ENCODE measurements at places on chromosomes 13 and 19.
A peak's percentile ranks its signal among the peaks of the same experiment; 100 is the strongest.

GRCh38 chr19:618247-618619, 15.1 kb downstream of the POLRMT start:
- no peak for DNase-seq

DNA sequence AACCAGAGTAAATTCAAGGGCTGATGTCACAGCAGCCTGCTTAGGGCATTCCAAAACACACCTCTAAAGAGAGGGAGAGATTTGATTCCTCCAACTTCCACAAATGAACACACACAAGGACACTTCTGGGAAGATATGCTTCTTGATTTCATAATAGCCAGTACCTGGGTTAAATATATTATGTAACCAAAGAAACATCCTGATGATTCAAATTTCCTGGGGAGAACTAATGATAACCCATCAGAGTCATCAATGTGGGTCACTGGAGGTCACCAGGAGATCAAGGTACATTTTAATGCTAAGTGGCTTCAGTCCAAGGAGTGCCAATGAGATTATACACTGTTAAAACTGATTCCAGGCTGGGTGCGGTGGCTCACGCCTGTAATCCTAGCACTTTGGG, 54.0 kb upstream of the DOCK9 start:
- DNase-seq = no peak

DNA sequence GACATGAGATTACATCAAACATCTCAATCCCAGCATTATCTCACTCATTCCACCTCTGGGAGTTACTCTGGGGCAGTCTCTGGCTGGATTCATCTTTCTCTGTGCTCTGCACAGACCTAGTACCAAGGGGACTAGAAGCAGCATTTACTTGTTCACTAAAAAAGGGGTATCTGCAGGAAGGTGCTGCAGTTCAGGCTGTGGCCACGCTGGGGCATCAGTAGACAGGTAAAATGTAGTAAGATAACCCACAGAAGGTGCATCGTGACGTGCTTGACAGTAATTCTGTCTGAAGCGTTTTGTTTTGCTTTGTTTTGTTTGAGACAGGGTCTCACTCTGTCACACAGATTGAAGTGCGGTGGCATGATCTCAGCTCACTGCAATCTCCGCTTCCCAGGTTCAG, 29.3 kb downstream of the ZNF564 start:
- DNase-seq = no peak

- DNase-seq = no peak
Measured at GRCh38 chr19:1079566-1080111, 12.7 kb downstream of the ARHGAP45 start.

DNA sequence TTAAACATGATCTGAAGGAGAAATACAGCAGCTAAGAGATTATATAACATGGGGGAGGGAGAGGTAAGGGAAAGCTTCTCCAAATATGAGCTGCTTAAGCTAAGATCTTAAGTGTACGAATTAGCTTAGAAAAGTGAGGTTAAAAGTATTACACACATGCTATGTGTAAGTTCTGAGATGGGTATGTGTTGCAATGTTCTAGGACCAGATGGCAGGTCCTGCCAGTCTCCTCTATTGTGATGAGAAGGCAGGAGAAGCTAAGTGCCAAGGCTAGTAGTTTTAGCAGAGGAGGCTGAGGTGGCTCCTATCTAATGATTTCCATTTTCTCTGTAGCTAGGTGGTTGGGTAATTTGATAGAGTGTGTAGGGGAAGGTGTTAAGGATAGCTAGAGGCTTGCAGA, 57.6 kb downstream of the MICU2 start:
- DNase-seq = no peak

GRCh38 chr19:9431475-9431874, 3.9 kb downstream of the ZNF266 start:
- peak; percentile 58 for DNase-seq

- no peak for DNase-seq
Measured at GRCh38 chr19:57872450-57872849, 16.4 kb downstream of the ZNF814 start.

GRCh38 chr19:3543150-3544057, 4.4 kb downstream of the TEKTIP1 start:
- DNase-seq = no peak

DNA sequence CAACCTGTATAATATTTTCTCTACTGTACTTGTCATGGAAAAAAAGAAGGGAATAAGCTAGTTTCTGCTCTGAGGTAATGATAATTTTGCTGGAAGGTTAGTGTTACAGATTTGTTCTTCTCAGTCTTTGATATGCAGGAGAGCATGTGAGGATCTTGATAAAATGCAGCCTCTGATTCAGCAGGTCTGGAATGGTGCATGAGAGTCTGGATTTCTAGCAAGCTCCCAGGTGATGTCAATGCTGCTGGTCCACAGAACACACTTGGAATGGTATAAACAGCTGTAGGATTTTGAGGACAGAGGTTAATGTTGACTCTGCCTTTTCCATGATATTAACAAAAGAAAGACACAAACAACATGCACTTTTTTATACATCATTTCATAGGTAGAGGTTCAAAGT, 173.6 kb downstream of the NDFIP2 start:
- no peak for DNase-seq

GRCh38 chr19:1486720-1487575, 3.2 kb downstream of the PCSK4 start:
- no peak for DNase-seq

GRCh38 chr19:4977299-4978174, 8.6 kb downstream of the KDM4B start:
- DNase-seq = no peak

DNA sequence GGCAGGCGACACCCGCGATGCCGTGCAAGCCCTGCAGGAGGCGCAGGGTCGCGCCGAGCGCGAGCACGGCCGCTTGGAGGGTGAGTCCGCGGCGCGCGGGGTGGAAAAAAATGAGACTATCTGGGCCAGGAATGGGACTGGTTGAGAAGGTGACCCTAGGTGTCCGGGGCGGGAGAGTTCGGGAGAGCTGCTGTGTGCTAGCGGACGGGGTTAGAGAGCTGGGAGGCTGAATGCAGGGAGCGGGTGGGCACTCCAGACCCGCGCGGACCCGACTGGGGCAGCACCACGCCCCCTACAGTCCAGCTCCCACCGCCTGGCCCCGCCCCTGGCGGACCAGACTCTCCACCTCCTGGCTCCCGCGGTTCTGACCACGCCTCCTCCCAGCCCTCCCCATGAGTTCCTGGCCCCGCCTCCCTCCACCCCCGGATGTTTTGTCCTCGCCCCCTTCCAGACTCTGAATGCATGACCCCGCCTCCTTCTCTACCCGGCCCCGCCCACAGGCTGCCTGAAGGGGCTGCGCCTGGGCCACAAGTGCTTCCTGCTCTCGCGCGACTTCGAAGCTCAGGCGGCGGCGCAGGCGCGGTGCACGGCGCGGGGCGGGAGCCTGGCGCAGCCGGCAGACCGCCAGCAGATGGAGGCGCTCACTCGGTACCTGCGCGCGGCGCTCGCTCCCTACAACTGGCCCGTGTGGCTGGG, 1.5 kb downstream of the CLEC11A start:
- DNase-seq = peak; percentile 99
